ENCODE measurements at places on chromosomes 13 and 19. TPM values are rescaled to one million over a fixed set of nuclear protein-coding genes. Genes with fewer than 3 reads are reported as not detected.

Gene F10
- not detected for total RNA-seq

Gene ZNF581
- 42.8 TPM for total RNA-seq

Gene CEACAM21
- 0.15 TPM for total RNA-seq

Gene C3
- 60.4 TPM for total RNA-seq

Gene CNMD
- not detected for total RNA-seq

Gene NFIX
- total RNA-seq, result 3.0 TPM

Gene DCT
- not detected for total RNA-seq

Gene IGFL3
- not detected for total RNA-seq

Gene IZUMO2
- not detected for total RNA-seq
